ENCODE measurements at places on chromosomes 2 and 18.
A peak's percentile ranks its signal among the peaks of the same experiment; 100 is the strongest.

GRCh38 chr2:229922449-229923386, at the start of gene FBXO36:
Gene FBXO36, plus strand, starts transcription at chr2:229922503. Its CDS starts 11 bp downstream, at chr2:229922514.
- DNase-seq, result peak; percentile 87

DNA sequence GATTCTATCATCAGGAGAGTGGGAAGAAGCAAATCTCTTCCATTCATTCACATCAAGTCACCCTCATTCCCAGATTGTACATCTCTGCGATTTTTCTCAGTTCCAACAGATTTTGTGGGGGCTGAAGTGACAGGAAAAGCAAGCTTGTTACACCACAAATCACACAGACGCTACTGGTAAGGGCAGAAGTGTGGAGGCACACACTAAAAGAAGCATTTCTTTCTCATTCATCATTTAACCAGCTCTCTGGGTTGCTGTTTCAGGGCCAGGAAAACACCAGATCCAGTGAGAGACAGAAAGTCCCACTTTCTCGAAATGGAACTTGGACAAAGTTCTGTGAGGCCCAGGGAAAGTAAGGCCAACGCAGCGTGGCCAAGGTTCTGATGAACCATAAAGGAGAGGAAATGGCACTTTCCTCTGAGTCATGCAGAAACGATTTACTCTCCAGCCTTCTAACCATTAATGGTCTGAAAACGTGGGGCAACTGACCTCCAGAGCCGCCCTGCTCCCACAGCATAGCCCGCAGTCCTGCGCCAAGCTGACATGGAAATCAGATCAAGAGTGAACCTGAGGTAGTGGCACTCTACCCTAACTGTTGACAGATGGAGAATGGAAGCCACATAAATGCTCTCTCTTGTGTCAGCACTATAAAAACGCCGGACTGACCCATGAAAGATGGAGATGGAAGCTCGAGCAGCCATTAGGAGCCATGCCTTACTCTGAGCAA, 191.0 kb downstream of the C1D start:
- no peak for DNase-seq

DNA sequence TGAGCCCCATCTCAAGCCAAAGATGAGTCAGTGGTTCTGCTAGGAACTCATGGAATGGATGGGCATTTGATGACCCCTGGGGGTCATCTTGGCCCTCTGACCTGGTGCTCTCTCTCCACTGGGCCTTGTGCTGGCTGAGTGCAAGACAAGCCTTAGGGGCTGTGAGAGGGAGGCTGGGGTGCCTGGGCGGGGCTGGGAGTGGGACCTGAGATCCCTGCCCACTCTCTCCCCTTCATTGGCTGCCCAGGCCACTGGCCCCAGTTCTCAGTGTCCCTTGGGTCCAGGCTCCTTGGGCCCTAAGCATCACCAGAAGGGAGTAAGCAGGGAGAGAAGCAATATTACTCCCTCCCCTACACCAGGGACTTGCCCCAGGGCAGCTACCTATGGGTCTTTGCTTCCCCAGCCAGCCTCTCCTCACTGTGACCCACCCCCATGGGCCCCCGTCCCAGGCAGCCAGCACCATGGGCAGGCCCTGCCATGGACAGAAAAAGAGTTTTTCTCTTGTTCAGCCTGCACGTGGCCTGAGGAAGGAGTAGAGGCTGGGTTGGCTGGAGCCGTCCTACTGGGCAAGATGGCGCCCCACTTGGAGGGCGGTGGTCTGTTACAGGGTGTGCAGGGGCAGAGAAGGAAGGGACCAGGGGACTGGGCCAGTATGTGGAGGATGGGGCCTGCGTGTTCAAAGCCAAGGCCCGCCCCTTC, 33.6 kb downstream of the ATOH8 start:
- no peak for DNase-seq

DNA sequence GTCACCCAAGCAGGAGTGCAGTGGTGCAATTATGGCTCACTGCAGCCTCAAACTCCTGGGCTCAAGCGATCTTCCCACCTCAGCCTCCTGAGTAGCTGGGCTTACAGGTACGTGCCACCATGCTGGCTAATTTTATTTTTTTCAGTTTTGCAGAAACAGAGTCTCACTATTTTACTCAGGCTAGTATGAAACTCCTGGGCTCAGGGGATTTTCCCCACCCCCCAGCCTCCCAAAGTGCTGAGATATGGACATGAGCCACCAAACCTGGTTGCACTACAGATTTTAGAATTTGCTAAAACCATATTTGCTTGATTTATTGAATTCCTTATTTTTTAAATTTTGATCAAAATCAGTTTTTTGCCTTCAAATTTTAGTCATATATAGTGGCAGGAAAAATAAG, 1553.4 kb downstream of the LRP1B start:
- DNase-seq, result no peak

- DNase-seq, result peak; percentile 7
These were observed 1.0 kb downstream of the ACVR1 start for GRCh38 chr2:157874997-157875640.

DNA sequence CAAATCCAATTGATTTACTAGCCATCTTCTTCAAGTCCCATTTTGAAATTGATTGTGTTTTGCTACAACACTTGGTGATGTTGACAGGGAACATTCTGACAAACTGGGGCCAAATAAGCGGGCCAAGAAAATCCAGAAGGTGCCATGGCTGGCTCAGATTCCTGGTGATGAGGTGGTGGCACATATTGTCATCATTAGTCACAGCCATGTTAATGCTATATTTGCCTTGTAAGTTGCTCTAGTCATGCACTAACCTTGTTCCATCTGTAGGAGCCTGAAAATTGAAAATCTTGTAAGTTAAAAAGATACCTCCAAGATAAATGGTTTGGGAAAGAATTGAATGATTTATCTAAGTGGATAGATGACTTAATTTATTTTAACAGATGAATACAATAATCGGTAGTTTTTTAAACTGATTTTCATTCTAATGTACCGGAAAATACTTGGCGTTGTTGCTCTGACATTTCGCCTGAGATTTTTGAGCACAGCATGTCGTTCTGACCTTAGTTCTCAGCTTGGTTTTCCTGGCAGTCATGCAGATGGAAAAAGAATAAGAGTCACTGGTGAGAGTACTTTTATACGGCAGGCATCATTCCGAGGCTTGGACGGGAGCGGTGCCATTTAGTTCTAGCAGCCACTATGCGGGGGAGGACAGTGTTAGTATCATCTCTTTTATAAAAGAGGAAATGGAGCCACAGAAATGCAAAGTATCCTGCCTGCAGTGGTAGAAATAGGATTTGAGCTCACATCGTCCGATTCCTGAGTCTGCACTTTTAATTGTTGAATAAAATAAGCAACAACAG, 133.9 kb downstream of the ZNF532 start:
- no peak for DNase-seq

GRCh38 chr2:11877764-11878163, 131.3 kb downstream of the LPIN1 start:
- no peak for DNase-seq

- no peak for DNase-seq
These were observed 252.5 kb downstream of the XIRP2 start for GRCh38 chr2:167140767-167141166.

DNA sequence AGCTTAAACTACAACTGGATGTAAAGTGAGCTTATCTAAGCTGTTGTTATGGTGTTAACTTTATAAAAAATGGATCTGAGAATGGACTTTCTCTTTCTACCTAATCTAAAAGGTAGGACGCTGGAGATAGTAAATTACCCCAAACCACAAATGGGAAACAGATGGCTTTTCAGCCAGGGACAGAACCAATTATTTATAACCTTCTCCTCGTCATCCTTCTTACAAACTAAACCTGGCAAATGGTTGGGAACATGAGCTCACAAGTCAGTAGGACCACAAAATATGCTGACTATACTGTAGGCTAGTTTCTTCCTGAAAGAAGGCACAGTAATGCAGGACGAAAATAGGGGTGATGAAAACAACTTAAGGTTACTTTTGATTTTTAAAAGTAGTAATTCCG, 32.7 kb upstream of the ZDBF2 start:
- DNase-seq, result no peak

DNA sequence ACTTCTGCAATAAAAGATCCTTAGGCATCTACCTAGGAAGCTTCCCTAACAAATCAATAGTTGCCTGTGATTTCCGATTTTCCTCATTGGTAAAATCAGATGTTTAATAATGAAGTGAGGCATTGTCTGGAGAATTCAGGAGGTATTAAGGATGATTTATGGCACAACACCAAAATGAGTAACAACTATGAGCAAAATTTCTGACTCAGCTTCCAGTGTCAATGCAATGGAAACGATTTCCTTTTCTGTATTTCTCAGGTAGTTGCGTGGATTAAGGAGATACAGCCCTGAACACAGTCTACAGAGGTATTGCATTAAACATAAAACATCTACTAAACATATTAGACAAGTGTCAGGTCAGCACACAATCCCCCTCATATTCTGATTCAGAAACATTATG, 99.5 kb downstream of the EPB41L3 start:
- DNase-seq, result no peak

- peak; percentile 20 for DNase-seq
These were observed 236.0 kb downstream of the DOK6 start for GRCh38 chr18:69636529-69637301.

DNA sequence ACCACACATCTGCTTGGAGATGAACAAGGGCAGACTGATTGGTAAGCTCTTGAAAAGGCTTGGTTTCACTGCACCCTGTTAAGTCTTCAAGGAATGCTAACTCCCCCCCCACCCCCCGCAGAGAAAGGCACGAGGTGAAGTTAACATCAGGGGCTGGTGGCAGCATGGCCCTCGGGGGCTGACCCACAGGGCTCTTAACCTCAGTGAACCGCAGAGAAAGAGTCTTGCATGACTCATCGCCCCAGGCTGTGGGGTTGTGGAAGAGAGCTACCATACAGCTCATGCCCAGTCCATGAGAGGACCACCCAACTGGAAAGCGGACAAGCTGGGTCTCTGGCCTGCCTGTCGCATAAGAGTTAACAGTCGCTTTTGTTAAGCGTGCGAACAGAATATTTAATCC, 10.6 kb upstream of the CEP68 start:
- DNase-seq, result no peak

GRCh38 chr2:126963390-126963789, 64.7 kb downstream of the TEX51 start:
- no peak for DNase-seq

- DNase-seq, result no peak
These were observed 33.8 kb downstream of the KCNS3 start for GRCh38 chr2:17912266-17912691.

DNA sequence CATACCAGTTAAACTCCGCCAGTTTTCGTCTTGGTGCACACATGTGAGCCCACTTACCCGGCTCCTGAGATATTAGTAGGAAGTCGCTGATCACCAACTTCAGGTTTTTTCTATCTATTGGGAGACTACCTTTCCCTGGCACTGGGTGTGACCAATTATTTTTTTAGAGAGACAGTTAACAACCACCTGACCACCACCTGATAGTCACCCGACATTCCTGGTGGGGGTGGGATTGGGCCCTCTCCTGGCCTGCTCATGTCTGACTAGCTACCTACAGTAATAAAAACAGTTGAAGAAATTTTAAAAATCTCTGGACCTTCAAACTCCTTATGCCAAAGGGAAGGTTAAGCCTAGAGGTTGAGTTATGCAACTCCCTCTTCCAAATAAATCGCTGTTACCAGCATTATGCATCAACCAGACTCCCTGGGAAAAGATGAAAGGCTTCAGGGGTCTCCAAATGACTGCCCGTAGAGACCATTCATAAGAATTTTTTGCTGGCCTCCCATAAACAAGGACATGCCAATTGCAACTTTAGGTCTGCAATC, 27.8 kb downstream of the CREG2 start:
- no peak for DNase-seq

DNA sequence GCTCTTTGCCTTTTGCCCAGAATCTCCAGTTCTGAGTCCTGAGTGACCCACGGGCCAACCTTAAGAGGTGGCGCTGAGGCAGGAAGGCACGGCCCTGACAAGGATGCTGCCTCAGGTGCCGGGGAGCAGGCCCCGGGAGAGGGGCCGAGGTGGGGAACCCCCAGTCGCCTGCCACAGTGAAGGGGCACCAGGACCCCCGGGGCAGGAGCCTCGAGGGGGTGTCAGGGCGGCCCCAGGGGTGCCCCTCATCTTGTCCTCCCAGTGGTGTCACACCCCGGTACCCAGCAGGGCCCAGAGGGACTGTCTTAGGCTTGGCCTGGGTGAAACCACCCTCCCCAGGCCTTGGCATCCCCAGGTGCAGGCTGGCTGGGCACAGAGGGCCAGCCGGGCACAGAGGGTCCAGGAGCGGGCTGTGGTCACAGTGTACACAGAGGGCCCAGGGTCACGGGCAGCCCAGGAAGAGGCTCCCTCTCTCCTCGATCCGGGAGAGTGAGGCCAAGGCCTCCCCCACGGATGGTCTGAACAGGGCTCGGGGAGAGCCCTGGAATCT, 1.0 kb downstream of the PDCD1 start:
- DNase-seq, result no peak

GRCh38 chr2:215619022-215619958, 183.4 kb upstream of the FN1 start:
- DNase-seq, result no peak

DNA sequence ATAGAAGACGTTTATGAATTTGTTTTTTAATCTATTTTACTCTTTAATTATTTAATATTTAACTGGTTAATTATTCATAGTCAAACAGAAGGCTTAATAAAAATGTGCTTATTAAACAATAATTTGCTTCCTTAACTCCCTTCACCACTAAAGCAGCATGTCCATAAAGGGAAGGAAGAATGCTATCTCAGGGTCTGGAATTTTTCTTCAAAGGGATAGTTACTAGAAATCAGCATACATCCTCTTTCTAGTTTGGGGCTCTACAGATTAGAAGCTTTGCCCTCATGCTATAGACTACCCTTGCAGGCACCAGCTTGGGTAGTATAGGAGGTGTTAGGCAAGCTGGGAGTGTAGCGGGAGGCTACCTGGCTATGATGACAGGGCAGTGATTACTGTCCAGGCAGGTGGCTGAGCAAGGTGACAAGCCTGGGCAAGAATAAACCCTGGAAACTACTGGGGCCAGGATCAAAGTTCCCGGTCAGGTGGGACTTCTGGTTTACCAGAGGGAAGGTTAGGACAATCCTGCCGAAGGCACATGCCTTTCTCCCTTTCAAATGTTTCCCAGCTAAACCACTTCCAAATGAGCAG, 276.0 kb upstream of the REV1 start:
- DNase-seq, result no peak

- DNase-seq, result no peak
These were observed 541.6 kb downstream of the SLC4A3 start for GRCh38 chr2:220168891-220169546.

- no peak for DNase-seq
These were observed 102.4 kb upstream of the THUMPD2 start for GRCh38 chr2:39881494-39881893.

GRCh38 chr18:45449418-45450227, 165.7 kb upstream of the SLC14A2 start:
- DNase-seq, result no peak

DNA sequence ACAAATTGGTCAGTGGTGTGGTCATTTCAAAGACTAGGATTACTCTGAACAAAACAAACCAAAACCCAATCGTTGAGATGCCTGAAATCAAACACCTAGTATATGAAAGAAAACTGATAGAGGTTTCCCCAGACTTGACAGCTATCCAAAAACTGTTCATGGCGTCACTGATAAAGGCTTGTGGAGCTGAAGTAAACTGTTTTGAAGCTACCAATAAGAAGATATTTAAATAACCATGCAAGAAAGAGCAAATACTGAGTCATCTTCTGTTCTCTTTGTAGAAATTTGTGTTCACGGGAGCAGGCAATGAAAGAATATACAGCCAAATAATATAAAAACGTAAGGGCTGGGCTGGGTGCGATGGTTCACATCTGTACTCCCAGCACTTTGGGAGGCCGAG, 7.5 kb upstream of the COLEC11 start:
- DNase-seq, result no peak

- no peak for DNase-seq
These were observed 4.9 kb upstream of the DUSP2 start for GRCh38 chr2:96150007-96150640.

Measured in CD4-positive, alpha-beta T cell treated with Interleukin-1 beta for 1 hour (primary cell).